HT-29 (cell line): ENCODE measurements at places on chromosomes 16 and 17.

- DNase-seq: no peak
Measured at GRCh38 chr16:2933136-2933535, 21.4 kb downstream of the FLYWCH1 start.

GRCh38 chr17:34265711-34266110, 4.3 kb upstream of the CCL7 start:
- DNase-seq: no peak

DNA sequence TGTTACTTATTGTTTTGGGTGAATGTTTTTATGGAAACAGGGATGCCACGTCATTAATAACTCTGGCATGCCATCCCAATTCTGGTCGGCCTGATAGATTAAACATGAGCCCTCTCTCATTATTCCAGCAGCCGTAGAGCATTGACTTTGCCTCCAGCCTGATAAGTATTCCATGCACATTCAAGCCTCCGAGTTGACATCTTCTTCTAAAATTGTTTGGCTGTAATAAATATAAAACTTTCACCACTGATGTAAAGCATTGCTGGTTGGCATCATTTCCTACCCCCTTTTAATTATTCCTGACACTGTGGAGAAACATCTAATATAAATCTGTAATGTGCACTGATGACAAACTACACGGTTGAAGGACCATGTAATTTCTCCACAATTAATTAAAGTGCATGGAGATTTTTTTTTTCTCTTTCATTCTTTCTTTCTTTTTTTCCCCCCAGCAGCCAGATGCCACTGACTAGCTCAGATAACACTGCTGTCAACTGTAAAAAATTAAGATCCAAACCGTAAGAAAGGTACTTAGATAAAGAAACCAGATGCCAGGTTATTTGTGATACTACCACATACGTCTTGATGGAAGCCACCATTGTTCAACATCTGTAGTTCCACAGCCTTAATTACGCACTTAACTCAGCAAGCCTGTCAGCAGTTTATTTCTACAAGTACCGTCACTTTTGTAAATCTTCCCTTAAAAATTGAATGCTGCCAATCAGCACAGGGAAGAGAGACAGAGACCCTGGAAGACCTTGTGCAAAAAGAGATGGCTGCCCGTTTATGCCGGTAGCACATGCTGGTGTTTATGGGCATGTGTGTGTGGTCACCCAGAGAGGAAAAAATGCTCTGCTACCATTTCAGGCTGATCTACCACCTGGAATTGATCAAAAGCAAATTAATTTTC, 237.7 kb downstream of the IRX3 start:
- no peak for DNase-seq

GRCh38 chr17:74635418-74635817, 11.9 kb upstream of the CD300E start:
- no peak for DNase-seq

DNA sequence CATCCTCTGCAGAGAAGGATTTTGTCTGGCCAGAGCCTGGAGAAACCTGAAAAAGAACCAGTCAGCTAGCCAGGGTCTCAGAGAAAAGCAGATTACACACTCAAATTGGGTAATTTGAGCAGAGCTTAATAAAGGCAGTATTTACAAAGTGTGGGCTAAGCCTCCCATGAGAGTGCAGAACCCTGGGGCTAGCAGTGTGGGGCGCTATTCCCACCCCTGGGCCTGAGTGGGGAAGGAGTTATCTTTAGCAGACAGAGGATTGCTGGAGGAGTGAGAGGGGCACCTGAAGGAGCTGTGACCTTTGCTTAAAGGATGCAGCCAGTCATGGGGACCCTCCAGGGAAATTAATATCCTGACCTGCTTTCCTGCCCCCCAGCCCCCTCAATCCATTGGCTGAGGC, 46.2 kb downstream of the SNX20 start:
- DNase-seq: no peak

GRCh38 chr16:49602201-49602975, 228.8 kb downstream of the C16orf78 start:
- DNase-seq: no peak

DNA sequence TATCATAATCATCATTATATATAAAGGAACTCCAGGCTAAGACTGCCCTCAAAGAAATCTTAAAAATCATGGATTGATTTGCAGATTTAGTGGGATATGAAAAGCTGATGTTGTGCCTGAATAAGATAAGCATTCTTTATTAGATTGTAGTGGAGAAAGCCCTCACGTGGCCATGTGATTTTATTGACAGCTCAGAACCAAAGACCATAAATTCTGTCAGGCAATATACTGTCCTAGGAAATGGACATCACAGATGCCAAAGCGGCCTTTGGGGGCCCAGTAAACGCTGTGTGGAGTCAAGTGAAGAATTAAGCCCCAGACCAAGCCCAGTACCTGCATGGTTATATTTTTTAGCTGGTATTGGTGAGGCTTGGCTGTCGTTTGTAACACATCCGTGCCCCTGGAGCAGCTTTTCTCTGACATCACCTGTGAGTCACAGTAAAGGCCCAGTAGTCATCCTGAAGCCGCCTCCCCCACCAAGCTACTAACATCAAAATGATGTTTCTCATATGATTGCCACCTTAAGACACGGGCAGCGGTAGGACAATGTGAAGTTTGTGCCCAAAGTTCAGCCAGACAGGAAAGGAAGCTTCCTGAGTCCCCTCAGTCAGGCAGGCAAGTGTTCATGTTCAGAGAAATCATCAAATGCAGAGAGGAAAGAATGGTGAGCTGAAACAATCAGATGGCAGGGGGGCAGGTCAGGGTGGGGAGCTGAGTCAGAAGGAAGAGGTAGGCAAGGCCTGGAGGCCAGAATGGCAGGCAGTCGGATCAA, 209.4 kb downstream of the IRX3 start:
- no peak for DNase-seq

GRCh38 chr16:1830213-1830612, 3.2 kb downstream of the FAHD1 start:
- no peak for DNase-seq
